Smooth muscle cell of trachea (primary cell): ENCODE measurements at places on chromosomes 11 and 22. TPM values are rescaled to one million over a fixed set of nuclear protein-coding genes. Genes with fewer than 3 reads are reported as not detected.

The C22orf42 gene
- total RNA-seq: not detected in 2 replicates

The SYVN1 gene
- total RNA-seq: 19.8 and 22.7 TPM in 2 replicates

The CCDC81 gene
- 1.0 TPM in 1 of 2 replicates, not detected in the other for total RNA-seq

The CWF19L2 gene
- total RNA-seq: 9.6 and 16.3 TPM in 2 replicates

The C11orf42 gene
- total RNA-seq: not detected in 2 replicates

The KIAA1671 gene
- total RNA-seq: 0.17 and 0.29 TPM in 2 replicates

The FLRT1 gene
- 0.15 and 0.50 TPM in 2 replicates for total RNA-seq

The MMP8 gene
- under 0.01 and 0.33 TPM in 2 replicates for total RNA-seq

The C11orf58 gene
- 185 and 222 TPM in 2 replicates for total RNA-seq

The SLC22A25 gene
- not detected in 2 replicates for total RNA-seq

The BDNF gene
- 5.2 and 10.6 TPM in 2 replicates for total RNA-seq

The IFITM10 gene
- 0.58 and 0.83 TPM in 2 replicates for total RNA-seq

The RIMBP3C gene
- 0.15 and 0.66 TPM in 2 replicates for total RNA-seq

The APOA4 gene
- total RNA-seq: not detected in 2 replicates

The TENM4 gene
- 109 and 143 TPM in 2 replicates for total RNA-seq

The NUP160 gene
- total RNA-seq: 25.3 and 45.2 TPM in 2 replicates

The LYVE1 gene
- total RNA-seq: not detected in 2 replicates

The MFNG gene
- total RNA-seq: 0.33 and 1.5 TPM in 2 replicates

The BATF2 gene
- total RNA-seq: 1.0 and 2.5 TPM in 2 replicates

The JAML gene
- total RNA-seq: not detected in 2 replicates

The TRIM6 gene
- total RNA-seq: 3.3 and 9.7 TPM in 2 replicates

The NXPE4 gene
- not detected in 2 replicates for total RNA-seq

The KRTAP5-2 gene
- total RNA-seq: not detected in 2 replicates

The MRGPRX3 gene
- not detected in 2 replicates for total RNA-seq

The ZBTB16 gene
- total RNA-seq: under 0.01 TPM in 1 of 2 replicates, not detected in the other

The CARD16 gene
- total RNA-seq: 15.3 and 26.3 TPM in 2 replicates

The DPP3 gene
- 40.1 and 58.4 TPM in 2 replicates for total RNA-seq

The UCP3 gene
- total RNA-seq: 0.33 and 1.5 TPM in 2 replicates

The TPBGL gene
- under 0.01 TPM in 1 of 2 replicates, not detected in the other for total RNA-seq

The C22orf31 gene
- total RNA-seq: 0.15 TPM in 1 of 2 replicates, not detected in the other

The CDKN1C gene
- total RNA-seq: 77.7 and 109 TPM in 2 replicates

The C2CD2L gene
- 1.9 and 4.0 TPM in 2 replicates for total RNA-seq

The DGCR6 gene
- total RNA-seq: 0.15 and 1.5 TPM in 2 replicates

The LAYN gene
- 48.9 and 93.9 TPM in 2 replicates for total RNA-seq

The GVQW3 gene
- 1.8 and 3.8 TPM in 2 replicates for total RNA-seq

The FOLH1 gene
- 0.17 TPM in 1 of 2 replicates, not detected in the other for total RNA-seq

The SMTNL1 gene
- total RNA-seq: not detected in 2 replicates

The HOATZ gene
- total RNA-seq: not detected in 2 replicates

The PKDREJ gene
- total RNA-seq: under 0.01 TPM in 1 of 2 replicates, not detected in the other

The NAALADL1 gene
- total RNA-seq: 38.2 and 46.3 TPM in 2 replicates
